ENCODE measurements at places on chromosomes 12 and 14.

- no peaks in the 10 kb centered on the region for H3K4me1 ChIP-seq
- no peak overlapping the region for H3K4me3 ChIP-seq
- no peaks in the 10 kb centered on the region for H3K36me3 ChIP-seq
- H3K27me3 ChIP-seq = no peaks in the 10 kb centered on the region
- no peak for DNase-seq
- no peak overlapping the region for H3K27ac ChIP-seq
Measured at GRCh38 chr12:72493407-72493806, 221.2 kb downstream of the TRHDE start.

GRCh38 chr14:38409071-38409705 lies 153.3 kb upstream of the CLEC14A start:
- DNase-seq = no peak
- no peaks in the 10 kb centered on the region for H3K36me3 ChIP-seq
- no peak overlapping the region for H3K27ac ChIP-seq
- no peak overlapping the region for H3K4me3 ChIP-seq
- H3K4me1 ChIP-seq = no peaks in the 10 kb centered on the region
- H3K27me3 ChIP-seq = no peaks in the 10 kb centered on the region

- H3K4me3 ChIP-seq = no peak overlapping the region
- no peaks in the 10 kb centered on the region for H3K27me3 ChIP-seq
- H3K27ac ChIP-seq = peak overlapping the region; percentile 85
- DNase-seq = no peak
Measured at GRCh38 chr14:35366056-35366451, 38.5 kb downstream of the NFKBIA start.

DNA sequence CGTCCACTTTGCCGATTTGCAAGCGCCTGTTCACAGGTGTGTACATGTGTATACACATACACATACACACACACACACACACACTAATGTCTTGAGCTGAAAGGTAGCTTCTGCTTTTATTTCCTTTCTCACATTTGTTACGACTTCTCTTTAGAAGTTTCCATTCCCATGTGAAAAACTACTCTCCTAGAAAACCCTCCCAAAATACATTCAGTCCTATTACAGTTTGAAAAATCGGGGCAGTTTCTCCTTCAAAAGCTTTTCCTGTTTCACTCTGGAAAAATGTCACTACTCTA lies 3.9 kb downstream of the BLTP3B start:
- H3K4me3 ChIP-seq = no peak overlapping the region
- H3K4me1 ChIP-seq = peaks cover 12% of the 10 kb centered on the region
- no peak for DNase-seq
- H3K27me3 ChIP-seq = no peaks in the 10 kb centered on the region

GRCh38 chr12:96305665-96306064 lies 94.6 kb downstream of the CDK17 start:
- H3K36me3 ChIP-seq = no peaks in the 10 kb centered on the region
- no peak overlapping the region for H3K27ac ChIP-seq
- no peaks in the 10 kb centered on the region for H3K4me1 ChIP-seq
- no peaks in the 10 kb centered on the region for H3K27me3 ChIP-seq
- no peak overlapping the region for H3K4me3 ChIP-seq
- DNase-seq = no peak

- H3K27me3 ChIP-seq = no peaks in the 10 kb centered on the region
- H3K27ac ChIP-seq = no peak overlapping the region
- no peak overlapping the region for H3K4me3 ChIP-seq
Measured at GRCh38 chr12:60119327-60119726, 523.5 kb downstream of the SLC16A7 start.

DNA sequence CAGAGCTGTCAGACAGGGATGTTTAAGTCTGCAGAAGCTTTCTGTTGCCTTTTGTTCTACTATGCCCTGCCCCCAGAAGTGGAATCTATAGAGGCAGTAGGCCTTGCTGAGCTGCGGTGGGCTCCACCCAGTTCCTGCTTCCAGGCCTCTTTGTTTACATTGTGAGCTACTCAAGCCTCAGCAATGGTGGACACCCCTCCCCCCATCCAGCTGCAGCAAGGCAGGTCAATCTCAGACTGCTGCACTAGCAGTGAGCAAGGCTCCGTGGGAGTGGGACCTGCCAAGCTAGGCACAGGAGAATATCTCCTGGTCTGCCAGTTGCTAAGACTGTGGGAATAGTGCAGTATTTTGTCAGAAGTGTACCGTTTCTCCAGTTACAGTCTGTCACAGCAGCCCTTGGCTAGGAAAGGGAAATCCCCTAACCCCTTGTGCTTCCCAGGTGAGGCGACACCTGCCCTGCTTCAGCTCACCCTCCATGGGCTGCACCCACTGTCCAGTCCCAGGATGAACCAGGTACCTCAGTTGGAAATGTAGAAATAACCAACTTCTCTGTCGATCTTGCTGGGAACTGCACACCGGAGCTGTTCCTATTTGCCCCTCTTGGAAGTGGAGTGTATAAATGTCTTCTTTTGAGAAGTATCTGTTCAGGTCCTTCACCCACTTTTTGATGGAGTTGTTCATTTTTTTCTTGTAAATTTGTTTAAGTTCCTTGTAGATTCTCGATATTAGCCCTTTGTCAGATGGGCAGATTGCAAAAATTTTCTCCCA lies 213.5 kb upstream of the SLC38A2 start:
- H3K27ac ChIP-seq = no peak overlapping the region
- no peaks in the 10 kb centered on the region for H3K36me3 ChIP-seq
- H3K27me3 ChIP-seq = no peaks in the 10 kb centered on the region
- H3K4me1 ChIP-seq = no peaks in the 10 kb centered on the region
- H3K4me3 ChIP-seq = no peak overlapping the region

GRCh38 chr12:132886529-132887477 lies 602 bp downstream of the CHFR start:
- H3K36me3 ChIP-seq = no peaks in the 10 kb centered on the region
- peak overlapping the region; percentile 87 for H3K27ac ChIP-seq
- peak overlapping the region; percentile 58 for H3K4me3 ChIP-seq
- no peaks in the 10 kb centered on the region for H3K27me3 ChIP-seq
- DNase-seq = no peak
- no peaks in the 10 kb centered on the region for H3K4me1 ChIP-seq

DNA sequence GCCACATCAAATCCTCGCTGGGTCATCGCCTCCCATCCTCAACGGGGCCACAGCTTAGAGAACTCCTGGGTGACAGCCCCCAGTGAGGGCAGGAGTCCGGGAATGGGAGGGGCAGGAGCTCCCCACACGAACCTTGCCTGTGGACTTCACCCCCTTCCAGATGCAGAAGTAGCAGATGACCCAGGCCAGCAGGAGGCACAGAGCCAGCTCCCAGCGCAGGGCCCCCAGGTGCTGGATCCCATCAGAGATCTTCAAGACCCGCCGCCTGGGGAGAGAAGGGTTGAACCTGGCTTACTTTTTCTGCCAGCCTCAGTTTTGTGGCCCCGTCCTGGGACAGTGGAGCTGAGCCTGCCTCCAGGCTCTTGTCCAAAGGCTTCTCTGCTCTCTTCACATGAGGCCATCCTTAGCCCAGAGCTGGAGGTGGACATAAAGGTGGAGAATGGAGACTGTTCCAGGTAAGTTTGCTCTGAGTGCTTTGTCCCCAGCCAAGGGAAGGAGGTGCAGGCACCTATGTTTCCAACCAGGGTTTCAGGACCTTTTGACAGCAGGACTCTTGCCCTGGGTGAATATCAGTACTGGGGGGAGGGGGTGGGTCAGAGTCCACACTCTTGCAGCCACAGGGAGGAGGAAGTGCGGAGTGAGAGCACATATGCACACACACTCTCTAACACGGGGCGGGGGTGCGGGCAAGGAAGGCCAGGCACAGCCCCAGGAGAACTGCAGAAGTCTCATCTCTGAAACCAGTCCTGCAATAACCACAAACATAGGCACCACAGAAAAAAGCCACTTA lies 23.3 kb upstream of the SLC6A12 start:
- H3K27ac ChIP-seq = no peak overlapping the region
- no peaks in the 10 kb centered on the region for H3K27me3 ChIP-seq
- no peaks in the 10 kb centered on the region for H3K36me3 ChIP-seq
- no peaks in the 10 kb centered on the region for H3K4me1 ChIP-seq

DNA sequence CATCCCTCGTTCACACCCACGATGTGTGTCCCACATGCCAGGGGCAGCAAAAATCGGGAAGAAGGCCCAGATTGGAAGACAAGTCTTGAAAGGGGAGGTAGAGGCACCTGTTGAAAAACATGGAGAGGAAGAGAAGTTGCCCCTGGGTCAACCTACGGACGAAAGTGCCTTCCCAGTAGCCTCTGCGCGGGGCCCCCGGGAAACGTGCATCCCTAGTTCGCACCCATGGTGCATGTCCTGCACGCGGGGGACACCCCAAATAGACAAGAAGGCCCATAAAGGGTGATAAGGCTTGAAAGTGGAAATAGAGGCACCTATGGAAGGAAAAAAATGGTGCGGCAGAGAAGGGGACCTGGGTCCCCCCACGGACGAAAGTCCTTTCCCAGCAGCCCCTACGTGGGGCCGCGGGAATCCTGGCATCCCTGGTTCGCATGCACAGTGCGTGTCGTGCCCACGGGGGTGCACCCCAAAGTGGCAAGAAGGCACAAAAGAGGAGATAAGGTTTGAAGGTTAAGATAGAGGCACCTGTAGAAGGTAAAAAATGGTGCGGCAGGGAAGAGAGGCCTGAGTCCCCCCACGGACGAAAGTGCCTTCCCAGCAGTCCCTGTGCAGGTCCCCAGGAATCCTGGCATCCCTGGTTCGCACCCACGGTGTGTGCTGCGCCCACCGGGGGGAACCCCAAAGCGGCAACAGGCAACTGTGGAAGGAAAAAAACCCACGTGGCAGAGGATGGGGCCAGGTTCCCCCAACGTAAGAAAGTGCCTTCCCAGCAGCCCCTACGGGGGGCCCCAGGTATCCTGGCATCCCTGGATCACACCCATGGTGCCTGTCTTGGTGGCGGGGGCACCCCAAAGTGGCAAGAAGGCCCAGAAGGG lies 278.3 kb downstream of the ALG10 start:
- H3K27me3 ChIP-seq = no peaks in the 10 kb centered on the region
- H3K4me3 ChIP-seq = no peak overlapping the region
- H3K27ac ChIP-seq = no peak overlapping the region
- no peak for DNase-seq
- H3K4me1 ChIP-seq = no peaks in the 10 kb centered on the region

GRCh38 chr14:82850576-82850975 lies 1316.9 kb upstream of the SEL1L start:
- no peaks in the 10 kb centered on the region for H3K36me3 ChIP-seq
- no peak overlapping the region for H3K4me3 ChIP-seq
- no peaks in the 10 kb centered on the region for H3K27me3 ChIP-seq
- no peak overlapping the region for H3K27ac ChIP-seq
- DNase-seq = no peak

DNA sequence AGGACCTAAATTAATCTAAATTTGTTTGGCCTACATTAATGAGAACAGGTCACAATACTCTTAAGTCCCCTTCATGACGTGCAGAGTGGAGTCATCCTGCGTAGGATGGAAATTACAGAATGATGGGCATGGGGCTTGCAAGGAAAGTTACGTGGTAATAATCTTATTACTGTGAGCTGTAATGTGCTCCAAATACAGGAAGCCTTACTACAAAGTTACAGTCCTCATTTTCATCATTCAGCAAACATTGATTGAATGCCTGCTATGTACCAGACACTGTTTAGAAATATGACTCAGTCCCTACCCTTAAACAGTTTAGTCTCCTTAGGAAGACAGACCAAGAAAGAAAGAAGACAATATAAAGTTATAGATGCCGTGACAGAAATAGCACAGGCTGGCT lies 9.4 kb downstream of the HIGD1C start:
- H3K4me1 ChIP-seq = no peaks in the 10 kb centered on the region
- no peak overlapping the region for H3K4me3 ChIP-seq

DNA sequence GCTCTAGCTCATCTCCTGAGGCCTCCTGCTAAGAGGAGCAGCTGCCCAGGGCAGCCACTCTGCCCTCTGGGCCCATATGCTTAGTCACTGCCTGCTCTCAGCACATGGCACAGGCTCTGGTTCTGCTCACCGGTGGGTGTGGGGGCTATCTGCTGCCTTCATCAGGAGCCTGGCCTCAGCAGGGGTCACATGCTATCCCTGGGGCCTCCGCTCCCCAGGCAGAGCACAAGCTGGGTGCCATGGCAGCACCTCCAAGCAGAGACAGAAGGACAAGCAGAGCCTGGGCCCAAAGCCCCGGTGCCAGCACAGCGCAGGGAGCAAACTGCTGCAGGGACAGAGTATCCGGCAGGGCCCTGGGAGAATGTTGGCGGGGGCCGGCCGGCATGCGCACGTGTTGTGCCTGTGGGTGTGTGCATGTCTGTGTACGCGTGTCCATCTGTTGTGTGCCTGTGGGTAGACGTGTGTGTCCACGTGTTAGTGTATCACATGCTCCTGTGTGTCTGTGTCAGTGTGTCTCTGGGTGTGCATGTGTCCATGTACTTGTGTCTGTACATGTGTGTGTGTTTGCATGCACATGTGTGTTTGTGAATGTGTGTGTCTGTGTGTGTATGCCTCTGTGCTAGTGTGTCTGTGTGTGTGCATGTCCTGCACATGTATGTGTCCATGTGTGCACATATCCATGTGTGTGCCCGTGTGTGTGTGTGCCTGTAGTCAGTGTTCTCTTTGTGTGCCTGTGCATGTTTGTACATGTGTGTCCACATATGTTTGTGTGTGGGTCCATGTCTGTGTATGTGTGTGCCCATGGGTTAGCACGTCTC lies 326.9 kb downstream of the TMEM121 start:
- no peak overlapping the region for H3K27ac ChIP-seq
- H3K4me1 ChIP-seq = no peaks in the 10 kb centered on the region
- no peaks in the 10 kb centered on the region for H3K27me3 ChIP-seq
- no peaks in the 10 kb centered on the region for H3K36me3 ChIP-seq
- no peak overlapping the region for H3K4me3 ChIP-seq
- peak; percentile 7 for DNase-seq

DNA sequence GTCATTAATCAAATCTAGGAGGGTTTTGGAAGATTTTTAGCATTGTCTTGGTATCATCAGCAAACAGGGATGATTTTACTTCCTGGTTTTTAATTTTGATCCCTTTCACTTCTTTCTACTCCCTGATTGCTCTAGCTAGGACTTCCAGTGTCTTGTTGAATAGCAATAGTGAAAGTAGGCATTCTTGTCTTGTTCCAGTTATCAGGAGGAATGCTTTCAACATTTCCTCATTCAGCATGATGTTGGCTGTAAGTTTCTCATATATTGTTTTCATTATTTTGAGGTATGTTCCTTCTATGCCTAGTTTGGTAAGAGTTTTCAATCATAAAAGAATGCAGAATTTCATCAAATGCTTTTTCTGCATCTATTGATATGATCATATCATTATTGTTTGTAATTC lies 244.2 kb upstream of the CLEC14A start:
- no peak overlapping the region for H3K27ac ChIP-seq
- no peaks in the 10 kb centered on the region for H3K27me3 ChIP-seq
- H3K36me3 ChIP-seq = no peaks in the 10 kb centered on the region
- no peaks in the 10 kb centered on the region for H3K4me1 ChIP-seq
- no peak overlapping the region for H3K4me3 ChIP-seq

GRCh38 chr14:66069036-66069435 lies 417.1 kb upstream of the CCDC196 start:
- H3K36me3 ChIP-seq = no peaks in the 10 kb centered on the region
- DNase-seq = no peak
- H3K27ac ChIP-seq = no peak overlapping the region
- H3K4me3 ChIP-seq = no peak overlapping the region
- H3K27me3 ChIP-seq = no peaks in the 10 kb centered on the region
- no peaks in the 10 kb centered on the region for H3K4me1 ChIP-seq
